ENCODE measurements at places on chromosomes 5 and 9.

DNA sequence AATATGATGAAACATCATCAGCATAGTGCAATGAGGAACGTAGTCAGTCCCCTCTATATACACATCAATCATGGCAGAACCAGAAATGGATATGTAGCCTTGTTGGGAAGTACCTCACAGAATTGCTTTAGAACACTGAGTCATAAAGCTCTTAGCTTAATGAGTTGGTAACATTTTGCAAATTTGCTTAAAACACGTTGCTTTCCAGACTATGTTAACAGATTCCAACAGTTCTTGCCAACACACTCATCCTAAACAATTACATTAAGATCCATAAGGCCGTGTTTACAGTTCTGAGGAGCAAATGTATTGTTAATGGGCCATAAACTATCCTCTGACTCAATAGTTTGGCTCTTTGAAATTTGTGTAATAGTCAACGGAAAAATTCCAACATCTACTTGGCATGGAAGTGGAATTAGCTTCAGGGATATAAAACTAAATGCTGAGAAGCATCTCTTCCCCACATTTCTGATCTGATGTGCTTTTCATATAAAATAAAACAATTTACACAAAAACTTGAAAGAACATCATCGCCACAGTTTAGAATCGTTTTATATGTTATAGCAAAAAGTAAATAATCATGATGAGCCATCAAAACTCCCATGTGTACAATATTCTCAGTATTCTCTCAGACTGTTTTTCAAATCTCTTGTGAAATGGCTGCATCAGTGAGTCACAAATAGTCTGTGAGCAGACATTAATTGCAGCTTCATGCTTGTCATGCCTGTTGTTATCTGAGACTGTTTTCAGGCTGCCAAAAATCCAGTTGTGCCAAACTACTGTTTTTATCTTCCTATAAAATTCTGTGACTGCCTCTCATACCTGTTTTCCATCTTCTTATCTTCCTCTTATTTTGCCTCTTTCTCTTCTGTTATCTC lies 291.9 kb downstream of the COX7C start:
- no peak for DNase-seq

GRCh38 chr9:70261131-70261870 lies 2.5 kb downstream of the SMC5 start:
- no peak for DNase-seq

DNA sequence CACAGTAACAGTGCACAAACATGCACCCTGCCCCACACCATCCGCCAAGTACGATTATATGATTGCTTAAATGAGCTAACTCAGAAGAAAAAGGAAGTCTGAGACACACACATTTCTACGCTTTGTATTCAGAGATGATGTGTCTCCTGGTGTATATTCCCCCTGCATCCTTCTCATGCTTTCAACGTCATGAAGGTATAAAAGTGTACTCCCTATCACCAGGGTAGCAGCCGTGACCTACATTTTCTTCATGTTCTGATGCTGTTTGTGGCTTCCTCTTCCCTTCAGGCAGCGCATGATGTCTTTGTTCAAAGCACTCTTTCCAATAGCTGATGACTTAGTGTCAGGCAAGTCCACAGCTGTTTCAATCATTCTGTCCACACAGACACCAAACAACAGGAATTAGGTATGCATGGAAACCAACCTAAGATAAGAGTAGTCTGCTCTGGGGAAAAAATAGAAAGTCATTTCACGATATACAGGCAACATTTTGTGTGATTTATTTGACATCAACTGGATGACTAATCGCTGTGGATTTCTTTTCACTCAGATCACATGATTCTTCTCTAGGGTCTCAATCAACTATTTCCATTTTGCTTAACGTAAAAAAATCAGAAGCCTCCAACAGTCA lies 269.4 kb upstream of the PTGER4 start:
- DNase-seq: no peak

- peak; percentile 76 for DNase-seq
Observed at GRCh38 chr9:98790842-98791607, 5.3 kb downstream of the ANKS6 start.

DNA sequence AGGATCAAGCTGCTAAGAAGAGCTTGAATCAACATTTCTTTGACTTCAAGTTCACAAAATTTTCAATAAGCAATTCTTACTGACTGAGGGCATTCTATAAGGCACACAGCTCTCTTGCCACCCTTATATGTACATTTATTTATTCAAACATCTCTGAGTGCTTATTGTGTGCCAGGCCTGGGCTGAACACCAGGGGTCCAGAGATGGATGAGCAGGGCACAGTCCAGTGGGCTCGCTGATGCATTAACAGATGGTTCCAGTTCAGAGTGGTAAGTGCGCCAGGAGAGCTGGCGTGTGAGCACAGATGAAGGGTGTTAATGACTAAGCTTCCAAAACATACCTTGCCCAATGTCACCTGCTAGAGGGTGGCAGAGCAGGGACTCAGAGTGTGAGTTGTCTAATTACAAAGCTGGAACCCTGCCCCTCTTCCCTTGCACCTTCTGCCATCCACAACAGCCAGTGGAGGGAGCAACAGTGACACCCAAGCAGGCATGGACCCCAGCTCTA lies 24.6 kb downstream of the ALG2 start:
- no peak for DNase-seq

DNA sequence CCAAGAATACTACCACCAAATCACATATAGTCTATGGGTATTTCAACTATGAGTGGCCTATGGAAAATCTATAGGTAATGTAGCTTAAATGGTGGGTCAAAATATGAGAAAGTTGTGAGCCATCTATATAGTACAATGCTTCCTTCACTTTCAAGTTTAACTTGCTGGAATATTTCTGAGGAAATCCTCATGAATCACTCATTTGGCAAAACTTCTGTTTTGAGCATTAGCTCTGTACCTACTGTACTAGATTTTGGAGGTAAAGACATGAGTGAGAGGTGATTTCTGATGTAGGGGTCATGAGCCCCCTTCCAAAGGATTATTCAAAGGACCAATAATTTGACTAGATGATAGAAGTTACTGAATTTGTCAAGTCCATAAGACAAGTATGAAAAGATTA lies 80.6 kb upstream of the DAB2 start:
- DNase-seq: no peak

DNA sequence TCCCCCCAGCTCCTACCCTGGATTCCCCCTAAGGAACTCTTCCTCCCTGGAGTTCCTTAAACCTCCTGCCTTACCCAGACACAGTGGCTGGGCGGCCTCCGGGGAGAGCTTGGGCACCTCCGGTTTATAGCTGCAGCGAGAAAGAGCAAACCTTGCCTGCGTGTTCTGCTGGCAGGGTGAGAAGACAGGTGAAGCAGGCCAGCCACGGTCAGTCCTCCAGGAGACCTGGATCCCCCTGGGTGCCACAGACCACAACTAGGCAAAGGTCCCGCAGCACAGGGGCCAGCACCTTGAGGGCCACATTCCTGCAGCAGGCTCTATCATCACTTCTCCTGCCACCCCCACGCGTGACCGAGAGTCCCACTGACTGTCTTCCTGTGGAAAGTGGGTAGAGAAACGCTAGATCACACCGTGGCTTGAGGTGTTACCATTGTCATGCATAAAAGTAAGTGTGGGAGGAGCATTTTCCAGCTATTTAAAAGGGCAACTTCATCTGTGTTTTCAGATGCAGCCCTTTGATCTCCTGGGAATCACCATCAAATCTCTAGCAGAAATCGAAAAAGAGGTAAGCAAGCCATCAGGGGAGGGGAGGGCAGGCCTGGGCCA lies 130.2 kb upstream of the LMX1B start:
- no peak for DNase-seq

- DNase-seq: no peak
Observed at GRCh38 chr5:150112201-150113046, 26.1 kb upstream of the CSF1R start.

DNA sequence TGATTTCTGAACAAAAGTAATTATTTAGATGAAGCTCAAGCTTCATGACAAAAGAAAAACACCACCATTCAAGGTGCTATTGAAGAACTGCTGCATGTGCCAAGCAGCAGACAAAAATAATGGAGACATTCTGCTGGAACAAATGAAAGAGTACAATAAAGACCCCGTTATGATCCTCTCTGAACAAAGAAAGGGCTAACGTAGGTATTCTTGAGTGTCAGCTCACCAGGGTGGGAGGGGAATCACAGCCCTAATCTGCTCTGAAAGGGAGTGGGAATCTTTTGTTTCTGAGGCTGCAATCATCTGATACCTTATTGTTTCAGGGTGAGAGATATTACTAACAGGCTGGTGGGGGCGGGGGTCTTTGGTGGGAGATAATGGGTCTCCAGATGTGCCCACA lies 15.4 kb downstream of the CEMIP2 start:
- no peak for DNase-seq

DNA sequence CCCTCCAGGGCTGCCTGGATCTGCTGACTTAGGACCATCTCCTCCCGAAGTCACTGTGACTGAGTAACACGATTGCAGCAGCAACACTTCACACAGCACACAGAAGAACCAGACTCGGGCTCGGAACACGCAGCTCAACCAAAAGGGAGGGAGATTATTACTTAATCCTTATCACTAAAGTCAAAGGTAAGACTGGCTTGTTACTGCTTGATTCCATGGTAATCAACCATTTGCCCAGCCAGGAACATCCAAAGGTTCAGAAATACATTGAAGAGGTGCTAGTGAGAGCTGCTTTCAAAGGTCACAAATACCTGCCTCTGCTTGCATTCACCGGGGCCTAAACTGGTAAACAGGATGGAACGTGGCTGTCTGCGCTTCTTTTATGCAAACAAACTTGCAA lies 7.7 kb downstream of the FBP1 start:
- no peak for DNase-seq

Measured in mucosa of descending colon (tissue), 3 donors.